ENCODE measurements at places on chromosomes 2 and 18.

- DNase-seq: no peak
Observed at GRCh38 chr2:19111354-19111753, 247.1 kb downstream of the OSR1 start.

DNA sequence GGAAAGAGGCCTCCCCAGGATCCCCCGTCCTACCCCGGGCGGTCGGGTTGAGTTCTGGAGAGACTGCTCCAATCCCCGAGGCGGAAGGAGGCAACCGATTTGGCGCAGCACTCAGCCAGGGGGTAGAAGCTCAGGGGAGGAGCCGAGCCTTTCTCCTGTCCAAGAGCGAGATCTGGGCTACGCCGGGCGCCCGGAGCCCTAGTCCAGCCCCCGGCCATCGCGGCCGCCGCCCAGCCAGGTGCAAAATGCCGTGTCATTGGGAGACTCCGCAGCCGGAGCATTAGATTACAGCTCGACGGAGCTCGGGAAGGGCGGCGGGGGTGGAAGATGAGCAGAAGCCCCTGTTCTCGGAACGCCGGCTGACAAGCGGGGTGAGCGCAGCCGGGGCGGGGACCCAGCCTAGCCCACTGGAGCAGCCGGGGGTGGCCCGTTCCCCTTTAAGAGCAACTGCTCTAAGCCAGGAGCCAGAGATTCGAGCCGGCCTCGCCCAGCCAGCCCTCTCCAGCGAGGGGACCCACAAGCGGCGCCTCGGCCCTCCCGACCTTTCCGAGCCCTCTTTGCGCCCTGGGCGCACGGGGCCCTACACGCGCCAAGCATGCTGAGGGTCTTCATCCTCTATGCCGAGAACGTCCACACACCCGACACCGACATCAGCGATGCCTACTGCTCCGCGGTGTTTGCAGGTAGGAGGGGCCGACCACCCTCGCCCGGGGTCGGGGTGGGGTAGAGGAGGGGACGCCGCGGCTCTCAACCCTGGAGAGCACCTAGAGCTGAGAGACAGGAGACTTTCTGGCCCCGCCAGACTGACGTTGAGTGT is at the start of gene DYSF:
DYSF (plus strand) TSS at position 158 of the 817 bp plus-strand sequence.
- DNase-seq: peak; percentile 10

DNA sequence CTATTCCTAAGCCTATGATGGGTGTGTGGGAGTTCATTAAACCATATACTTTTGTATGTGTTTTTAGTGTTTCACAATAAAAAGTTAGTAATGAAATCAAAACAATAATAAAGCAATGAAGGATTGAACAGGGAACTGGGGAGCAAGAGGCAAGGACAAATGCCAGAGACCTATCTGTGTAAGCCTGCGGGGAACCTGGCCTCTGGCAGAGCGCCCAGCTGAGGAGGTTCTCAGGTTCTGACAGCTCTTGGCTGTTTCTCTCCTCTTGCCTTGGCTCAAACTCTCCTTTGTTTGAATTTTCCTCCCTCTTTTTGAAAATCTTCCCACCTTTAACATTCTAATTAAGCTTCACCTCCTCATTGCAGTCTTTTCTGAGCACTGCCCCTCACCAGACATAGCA is 200.0 kb upstream of the NCKAP5 start:
- no peak for DNase-seq

DNA sequence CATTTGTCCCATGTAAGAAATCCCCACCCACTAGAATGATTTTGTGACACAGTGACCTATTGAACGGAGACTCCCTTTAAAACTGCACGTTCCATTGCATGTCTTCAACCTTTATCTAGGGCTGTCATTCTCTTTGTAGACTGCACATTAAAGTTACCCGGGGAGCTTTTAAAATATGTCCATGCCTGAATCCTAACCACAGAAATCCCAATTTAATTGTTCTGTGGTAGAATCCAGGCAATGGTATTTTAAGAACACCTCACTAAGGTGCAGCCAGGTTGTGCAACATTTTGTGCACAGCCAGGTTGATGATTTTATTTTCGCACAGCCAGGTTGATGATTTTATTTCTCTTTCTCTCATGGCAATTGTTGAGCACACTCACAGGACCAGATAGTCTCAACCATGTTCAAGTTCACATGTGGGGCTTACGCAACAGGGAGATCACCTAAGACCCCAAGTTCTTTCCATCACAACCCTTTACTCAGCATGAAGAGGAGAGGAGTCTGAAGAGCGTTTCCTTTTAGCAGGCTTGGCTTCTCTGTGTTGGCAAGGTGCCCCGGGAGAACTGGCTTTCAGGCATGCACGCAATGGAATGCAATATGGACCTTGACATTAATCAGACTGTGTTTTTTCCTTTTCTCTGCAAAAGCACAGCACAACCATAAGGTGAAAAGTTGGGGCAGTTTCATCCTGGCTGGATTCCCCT is 467.3 kb upstream of the ETAA1 start:
- no peak for DNase-seq

GRCh38 chr2:232330068-232330999 is 48.2 kb upstream of the ALPP start:
- DNase-seq: no peak

DNA sequence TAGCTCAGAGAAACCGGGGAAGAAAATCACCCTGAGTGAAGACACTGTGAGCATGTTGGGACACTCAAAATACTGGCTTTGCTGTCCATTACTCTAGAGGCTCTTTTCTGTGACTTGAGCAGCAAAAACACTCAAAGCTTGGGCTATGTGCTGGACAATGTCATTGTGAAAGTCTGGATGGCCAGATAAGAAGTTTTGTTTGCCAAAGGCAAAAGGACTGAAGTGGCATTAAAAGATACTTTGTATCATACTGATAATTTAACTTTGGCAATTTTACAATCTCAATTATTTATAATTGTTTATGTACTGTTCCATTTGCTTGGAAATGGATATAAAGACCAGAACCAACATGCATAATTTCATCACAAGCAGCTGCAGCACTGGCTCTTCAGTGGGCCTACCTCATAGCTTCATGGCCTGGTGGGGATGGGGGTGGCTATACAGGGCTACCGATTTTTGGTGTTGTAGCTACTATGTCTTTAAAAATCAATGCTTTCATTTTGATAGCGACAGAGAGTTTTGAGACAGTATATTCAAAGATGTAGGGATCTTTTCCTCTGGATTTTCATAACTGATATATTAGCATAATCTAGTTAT is 51.1 kb downstream of the RBKS start:
- no peak for DNase-seq

DNA sequence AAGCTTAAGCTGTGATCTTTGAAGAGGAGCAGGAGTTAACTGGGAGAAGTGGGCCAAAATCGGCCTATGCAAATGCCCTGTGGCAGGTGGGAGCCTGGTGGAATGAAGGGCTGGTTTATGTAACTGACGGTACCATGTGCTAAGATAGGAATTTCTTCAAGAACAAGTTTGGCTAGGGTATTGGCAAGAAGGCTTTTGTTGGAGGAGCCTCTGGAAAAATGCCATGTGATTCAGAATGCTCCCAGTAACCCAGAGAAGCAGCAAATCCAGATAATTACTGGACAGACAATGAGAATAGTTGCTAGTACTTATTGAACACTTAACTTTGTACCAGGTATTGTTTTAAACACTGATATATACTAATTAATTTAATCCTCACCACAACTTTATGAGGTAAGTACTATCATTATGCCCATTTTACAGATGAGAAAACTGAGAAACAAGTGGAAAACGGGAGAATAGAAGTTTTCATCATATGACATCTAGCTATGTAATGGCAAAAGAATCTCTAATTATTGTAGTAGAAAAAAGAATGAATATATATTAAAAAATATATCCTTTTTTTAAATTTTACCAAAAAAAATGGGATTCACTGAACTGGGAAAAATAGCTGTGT is 9.1 kb upstream of the FAM124B start:
- DNase-seq: no peak

- no peak for DNase-seq
Observed at GRCh38 chr2:3396920-3397559, 17.5 kb downstream of the TRAPPC12 start.

- DNase-seq: no peak
Observed at GRCh38 chr2:177548636-177549035, 156.1 kb downstream of the AGPS start.

DNA sequence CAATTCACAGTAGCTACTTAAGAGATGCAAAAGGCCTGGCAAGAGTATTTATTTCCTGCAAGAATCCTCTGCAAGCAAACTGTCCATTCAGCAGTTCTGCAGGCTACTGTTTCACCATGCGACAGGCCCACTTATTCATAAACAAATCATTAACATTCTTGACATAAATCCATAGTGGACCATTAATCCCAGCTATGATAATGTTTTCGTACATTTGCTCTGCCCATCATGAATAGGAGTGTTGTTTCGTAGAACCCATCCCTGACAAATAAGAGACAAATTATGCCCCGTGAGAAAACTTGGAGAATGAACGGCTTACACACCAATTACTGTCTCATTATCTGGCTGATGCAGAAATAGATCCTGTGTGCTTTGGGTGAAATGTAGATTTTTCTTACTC is 65.4 kb downstream of the PID1 start:
- DNase-seq: no peak

DNA sequence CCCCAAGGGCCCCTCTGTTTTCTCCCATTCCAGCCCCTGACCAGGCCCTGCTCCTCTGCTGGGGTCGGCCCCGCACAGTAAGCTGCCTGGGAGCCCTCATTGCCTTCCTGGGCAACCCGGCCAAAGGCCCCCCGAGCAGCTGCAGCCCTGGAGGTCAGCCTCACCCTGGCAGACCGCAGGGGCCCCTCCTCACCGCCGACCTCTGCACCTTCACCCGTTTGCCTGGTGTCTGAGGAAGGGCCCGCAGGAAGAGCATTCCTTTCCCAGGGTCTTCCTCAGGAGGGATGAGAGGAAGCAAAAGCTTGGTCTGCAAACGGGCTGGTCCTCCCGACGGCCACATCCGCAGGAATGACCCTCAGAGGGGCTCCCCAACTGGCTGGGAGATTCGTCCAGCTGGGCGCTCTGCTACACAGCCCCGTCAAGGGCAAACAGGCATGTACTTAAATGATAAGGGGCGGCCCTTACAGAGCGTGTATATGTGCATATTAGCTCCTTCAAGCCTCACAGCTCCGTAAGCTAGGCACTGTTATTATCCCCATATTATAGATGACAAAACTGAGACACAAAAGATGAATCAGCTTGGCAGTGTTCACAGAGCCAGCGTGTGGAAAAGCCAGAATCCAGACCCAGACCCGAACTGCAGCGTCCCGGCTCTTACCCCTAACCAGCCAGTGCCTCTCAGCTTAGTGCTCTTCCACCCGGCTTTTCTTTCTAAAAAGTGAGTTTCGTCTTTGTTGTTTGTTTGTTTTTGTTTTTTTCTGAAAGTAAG is 52.8 kb downstream of the SLC4A1AP start:
- no peak for DNase-seq

DNA sequence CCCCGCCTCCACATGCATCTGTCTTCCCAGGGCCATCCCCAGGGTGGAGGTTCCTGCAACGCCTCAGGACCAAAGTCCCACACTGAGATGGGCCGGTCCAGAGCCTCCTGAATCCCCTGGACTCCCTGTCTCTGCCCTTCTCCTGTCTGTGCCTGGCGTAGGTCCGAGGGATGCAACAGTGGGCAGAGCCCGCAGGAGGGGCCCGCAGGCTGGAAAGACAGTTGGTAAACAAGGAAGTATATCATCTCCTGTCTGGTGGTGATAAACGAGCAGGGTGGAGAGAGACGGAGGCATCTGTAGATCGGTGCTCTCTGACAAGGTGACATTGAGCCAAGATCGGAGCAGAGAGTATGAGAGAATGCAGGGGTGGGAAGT is 72.6 kb upstream of the RAB6C start:
- DNase-seq: no peak

DNA sequence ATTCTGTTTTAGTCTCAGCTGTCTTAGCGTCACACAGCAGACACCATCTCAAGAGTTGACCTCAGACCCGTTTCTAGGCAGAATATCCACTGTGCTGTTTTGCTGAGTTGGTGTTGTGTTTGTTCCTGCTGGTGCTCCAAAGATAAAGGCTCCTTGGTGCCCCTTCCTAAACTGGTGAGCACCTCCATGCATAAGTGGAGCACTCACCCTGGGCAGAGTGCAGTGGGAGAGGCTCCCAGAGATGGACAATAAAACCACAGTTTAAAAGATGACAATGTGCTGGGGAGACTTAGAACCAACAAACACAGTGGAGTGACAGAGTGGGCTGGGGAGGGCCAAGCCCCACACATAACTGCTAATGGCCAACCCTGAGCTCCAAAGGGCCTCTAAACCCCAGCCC is 271.1 kb downstream of the PHLPP1 start:
- no peak for DNase-seq

DNA sequence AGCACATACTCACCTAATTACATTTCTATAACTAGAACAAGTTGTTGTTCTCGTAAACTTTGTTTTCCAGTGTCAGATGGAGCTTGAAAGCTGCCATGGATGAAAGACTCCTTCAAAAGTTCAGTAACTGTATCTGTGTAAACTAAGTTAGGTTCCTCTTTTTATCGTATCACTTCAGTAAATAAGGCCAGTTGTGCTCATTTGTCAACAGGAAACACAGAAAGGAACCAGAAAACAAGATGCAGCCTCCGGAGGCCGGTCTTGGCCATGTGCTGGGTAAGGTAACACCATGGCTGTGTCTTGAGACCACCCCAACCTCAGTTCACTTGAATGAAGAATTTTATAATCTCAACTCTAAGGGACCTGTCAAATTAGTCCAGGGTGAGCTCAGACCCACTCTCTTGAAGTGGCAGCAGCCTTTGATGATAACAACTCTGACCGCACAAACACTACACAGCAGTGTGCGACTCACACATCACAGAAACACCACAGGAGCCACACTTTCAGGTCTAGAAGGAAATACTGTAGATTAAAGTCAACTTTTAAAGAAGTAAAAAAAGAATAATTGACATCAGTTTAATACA is 213.8 kb downstream of the AFF3 start:
- no peak for DNase-seq

DNA sequence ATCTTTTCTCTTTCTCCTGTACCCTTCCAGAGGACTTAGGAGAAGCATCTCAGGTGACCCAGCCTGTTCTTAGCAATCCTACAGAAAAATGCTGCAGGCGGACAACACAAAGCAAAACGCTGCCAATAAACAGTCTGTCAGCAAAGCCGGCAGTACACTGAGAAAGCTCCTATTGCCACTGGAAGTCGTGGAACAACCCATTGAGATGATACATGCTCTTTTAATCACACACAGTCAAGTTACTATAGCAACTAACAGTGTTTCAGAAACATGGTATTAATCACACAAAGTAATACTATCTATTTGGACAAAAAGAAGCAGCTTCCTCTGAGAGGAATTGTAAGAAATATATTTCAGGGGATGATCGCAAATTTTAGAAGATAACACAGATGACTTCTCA is 10.5 kb downstream of the CTLA4 start:
- no peak for DNase-seq

GRCh38 chr18:39624961-39625360 is 2059.4 kb upstream of the CELF4 start:
- DNase-seq: no peak

GRCh38 chr2:171171808-171172207 is 11.1 kb upstream of the TLK1 start:
- no peak for DNase-seq

GRCh38 chr2:28053597-28053996 is 163.1 kb downstream of the BABAM2 start:
- DNase-seq: no peak

GRCh38 chr2:216659276-216659675 is 26.1 kb downstream of the IGFBP2 start:
- no peak for DNase-seq

- DNase-seq: no peak
Observed at GRCh38 chr2:172885996-172886395, 150.4 kb downstream of the RAPGEF4 start.

- DNase-seq: no peak
Observed at GRCh38 chr18:44051026-44051425, 629.7 kb upstream of the SETBP1 start.

- DNase-seq: no peak
Observed at GRCh38 chr2:86661333-86661732, 37.7 kb upstream of the RNF103 start.
